ENCODE measurements at places on chromosomes 5 and 9.

DNA sequence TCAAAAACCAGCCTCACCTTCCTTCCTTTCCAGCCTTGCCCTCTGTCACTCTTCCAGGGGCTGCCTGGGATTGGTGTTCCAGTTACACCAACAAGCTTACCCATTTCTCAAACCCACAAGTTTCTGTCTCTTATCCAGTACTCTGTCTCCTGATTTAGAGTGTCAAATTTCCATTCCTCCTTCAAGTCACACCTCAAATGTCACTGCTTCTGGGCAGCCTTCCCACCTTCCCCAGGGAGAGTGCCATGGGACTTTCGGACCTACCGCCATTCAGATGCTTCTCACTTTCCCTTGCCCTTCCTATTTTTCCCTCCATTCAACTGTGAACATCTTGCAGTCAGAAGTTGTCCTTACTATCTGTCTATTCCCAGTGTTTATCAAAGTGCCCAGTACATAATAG, 2.0 kb upstream of the GRXCR2 start:
- DNase-seq, result no peak

- no peak for DNase-seq
Observed at GRCh38 chr9:120435091-120435490, 144.9 kb downstream of the CDK5RAP2 start.

- no peak for DNase-seq
Observed at GRCh38 chr5:172791726-172792445, 20.9 kb upstream of the DUSP1 start.

DNA sequence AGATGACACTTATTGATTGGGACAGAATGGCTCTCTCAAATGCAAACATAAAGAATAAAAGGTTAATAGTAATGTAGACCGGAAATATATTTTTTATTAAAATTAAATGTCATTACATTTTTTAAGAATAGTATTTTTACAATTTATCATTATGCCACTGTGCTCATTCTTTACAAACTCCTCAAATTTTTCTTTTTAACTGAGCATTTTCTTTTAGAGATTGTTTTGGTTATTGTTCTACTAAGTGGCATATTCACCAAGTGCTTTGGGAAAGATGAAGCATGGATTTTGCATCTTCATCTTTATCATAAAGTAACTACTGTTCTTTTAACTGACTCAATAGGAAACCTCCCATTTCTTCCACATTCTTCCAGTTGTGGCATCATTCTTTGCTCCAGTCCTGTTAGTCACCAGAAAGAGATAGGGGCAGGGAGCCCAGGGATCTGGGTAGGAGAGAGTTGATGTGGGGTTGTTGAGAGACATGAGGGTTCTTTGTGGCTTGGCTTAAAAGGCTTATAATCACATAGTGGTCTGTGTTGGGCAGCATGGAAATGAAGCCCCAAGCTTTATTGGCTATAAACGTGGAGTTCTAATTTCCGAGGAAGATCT, 69.8 kb downstream of the SYK start:
- no peak for DNase-seq

GRCh38 chr5:133029416-133029815, 3.1 kb upstream of the ZCCHC10 start:
- DNase-seq, result no peak

- no peak for DNase-seq
Observed at GRCh38 chr9:136238342-136238732, 7.3 kb downstream of the QSOX2 start.

DNA sequence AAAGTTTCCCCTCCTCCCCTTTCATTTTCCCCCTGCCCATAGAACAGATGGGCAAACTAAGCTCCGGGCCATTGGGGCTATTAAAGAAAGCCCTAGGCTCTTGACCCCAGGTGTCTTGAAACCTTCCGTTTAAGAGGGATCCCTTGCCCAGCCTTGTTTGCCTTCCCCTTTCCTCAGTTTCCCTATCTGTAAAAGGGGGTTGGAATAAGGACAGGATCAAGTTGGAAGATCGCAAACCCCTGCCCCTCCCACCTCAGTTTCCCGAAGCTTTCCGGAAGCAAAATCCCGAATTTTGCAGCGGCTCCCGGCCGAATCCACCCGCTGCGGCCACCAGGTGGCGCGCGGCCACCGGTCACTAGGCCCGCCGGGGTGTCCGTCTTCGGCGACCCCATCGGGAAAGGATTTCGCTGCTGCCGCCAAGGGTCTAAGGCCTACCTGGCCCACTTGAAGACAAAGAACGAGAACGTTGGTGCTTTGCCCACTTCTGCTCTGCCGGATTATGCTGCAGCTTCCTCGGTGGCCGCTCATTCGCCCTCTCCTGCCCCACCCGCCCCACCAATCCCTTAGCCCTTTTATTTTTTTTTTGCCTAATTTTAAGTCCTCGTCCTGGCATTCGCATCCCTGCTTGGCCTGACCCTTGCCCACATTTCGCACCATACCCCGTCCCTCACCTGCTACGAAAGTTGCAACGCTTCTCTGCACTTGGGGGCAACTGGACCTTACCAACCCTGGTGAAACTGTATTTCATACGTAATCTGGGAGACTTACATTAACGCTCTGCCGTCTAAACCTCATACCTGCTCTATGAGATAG, 962 bp upstream of the NR6A1 start:
- peak; percentile 34 for DNase-seq

DNA sequence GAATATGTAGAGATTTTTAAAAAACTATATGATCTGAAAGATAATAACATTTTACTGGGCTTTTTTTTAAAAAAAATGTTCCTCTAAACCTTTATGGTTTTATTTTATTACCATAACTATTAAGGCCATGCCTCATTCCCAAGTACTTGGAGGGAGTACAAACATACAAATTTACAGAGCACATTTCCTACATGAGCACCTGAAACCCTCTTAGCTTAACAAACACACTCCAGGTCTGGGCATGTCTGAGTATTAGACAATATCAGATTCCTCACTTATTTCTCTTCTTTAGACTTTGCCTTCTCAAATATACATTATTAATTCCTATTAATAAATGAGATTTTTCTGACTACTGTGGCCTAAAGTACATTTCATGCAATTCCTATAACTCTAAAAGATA, 319.2 kb downstream of the SLCO4C1 start:
- no peak for DNase-seq

GRCh38 chr5:156482818-156483217, 155.9 kb downstream of the SGCD start:
- DNase-seq, result no peak

DNA sequence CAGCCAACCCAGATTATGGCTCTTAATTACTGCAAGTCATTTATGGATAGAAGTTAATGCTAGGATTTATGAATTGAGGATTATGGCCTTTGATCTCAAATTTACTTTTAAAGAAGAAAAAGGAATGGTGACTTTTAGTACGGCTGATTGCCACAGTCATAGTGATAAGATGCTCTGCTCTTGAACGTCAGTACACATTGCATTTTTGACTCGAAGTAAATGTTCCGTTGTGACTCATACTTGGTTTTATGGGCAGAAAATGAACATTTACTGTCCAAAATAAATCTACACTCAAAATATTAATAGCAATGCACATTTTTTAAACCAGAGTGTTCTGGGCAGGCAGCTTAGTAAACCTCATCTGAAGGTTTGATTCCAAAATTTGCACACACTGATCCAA, 830 bp downstream of the ADAMTSL1 start:
- no peak for DNase-seq

- DNase-seq, result no peak
Observed at GRCh38 chr5:177306674-177307543, 3.3 kb downstream of the PRELID1 start.

- no peak for DNase-seq
Observed at GRCh38 chr5:126875303-126875785, 98.4 kb downstream of the LMNB1 start.

DNA sequence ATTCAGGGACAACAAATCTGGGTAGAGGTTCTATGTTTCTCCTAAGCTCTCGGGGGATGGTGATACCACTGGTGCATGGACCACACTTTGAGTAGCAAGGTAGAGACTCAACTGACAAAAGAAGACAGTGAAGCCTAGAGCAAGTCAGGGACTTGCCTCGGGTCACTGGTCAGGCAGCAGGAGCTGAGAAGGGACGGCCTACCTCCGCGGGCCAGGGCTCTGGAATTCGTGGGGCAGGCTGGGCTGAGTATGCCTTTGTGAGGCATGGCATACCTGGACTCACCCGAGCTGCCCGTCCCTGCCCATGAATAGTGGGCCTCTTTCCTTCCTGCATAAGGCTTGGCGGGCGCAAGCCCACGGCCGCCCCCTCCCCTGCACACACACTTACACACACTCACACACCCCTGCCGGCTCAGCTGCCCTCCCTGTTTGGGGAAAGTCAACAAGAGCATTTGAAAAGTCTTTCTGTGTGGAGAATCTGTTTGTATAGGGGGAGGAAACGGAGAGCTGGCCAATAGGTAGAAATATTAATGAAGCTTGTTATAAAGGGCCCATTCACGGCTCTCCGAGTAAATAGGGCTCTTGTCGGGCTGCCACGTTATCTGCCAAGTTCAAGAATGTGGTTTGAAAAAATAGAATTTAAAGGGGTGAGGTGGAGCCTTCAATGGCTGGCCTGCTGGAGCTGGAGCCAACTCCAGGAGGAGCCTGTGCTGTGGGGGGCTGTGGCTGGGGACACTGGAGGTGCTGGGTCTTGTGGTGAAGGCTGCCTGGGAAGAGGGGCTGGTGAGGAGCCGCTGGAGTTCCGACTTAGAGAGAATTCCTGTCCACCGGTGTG, 19.1 kb upstream of the KIF12 start:
- DNase-seq, result no peak

DNA sequence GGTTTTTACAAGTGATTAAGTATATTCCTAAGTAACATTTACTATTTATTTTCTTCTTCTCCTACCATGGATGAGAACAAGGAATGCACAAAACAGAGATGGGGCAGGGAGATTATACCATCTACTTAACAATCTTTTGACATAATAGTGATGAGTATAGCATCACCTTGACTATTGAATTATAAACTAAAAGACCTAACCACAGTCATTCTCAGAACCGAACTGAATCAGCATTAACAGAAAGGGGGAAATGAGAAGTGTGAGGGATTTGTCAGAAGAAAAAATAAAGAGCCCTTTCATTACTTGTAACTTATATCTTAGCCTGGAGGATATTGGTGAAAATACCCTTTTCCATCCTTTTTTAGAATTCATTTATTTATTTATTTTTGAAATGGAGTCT, 21.9 kb downstream of the OR2Y1 start:
- no peak for DNase-seq

DNA sequence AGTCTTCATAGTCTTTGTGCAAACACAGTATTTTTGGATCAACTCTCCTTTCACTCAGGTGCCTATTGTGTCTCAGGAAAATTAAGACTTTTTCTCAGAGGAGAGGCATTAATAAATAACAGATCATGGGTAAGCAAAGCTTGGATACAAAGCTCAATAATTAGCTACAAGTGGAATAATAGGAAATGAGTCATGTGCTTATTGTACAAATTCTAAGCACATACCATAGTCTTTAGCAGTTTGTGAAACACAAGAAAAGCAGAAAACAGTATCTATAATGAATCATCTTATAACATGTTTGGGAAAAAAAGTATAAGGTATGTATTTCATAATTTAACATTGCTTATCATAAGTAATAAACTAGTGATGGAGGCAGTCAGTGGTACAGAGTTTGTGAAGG, 477.0 kb downstream of the CDH10 start:
- no peak for DNase-seq

DNA sequence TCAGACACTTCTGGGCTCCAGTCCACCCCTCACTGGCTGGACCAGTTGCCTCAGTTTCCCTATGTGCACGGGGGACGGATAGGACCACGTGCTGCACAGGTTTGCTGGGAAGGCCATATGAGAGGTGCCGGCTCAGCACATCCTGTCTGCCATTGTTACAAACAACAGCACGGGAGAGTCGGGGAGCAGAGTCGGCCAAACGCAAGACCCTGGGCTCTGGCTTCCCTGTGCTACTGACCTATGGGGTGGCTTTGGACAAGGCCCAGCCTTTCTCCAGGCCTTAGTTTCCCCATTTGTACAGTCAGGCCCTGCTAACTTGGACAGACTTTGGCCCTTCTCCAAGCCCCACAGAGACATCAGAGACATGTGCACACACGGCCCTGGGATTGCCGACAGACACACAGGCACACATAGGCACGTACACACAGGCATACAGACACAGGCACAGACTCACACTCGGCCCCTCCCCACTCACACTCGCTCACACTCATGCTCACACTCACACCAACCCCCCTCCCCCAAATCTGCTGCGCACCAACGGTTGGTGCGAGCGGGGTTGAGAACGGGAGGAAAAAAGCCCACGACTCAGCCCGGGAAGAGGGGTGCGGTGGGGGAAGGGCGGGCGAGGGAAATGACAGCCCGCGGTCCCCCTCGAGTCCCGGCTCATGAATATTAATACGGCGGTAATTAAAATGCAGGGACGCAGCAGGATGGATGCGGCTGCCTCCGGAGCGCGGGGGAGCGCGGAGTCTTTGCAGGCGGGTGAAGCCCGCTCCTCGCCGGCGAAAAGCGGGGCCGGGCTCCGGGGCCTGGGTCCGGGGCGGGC, 133.0 kb downstream of the C9orf50 start:
- DNase-seq, result peak; percentile 38

GRCh38 chr9:35226651-35227050, 64.8 kb downstream of the UNC13B start:
- DNase-seq, result no peak

- DNase-seq, result no peak
Observed at GRCh38 chr5:2143646-2144353, 261.1 kb upstream of the IRX4 start.

DNA sequence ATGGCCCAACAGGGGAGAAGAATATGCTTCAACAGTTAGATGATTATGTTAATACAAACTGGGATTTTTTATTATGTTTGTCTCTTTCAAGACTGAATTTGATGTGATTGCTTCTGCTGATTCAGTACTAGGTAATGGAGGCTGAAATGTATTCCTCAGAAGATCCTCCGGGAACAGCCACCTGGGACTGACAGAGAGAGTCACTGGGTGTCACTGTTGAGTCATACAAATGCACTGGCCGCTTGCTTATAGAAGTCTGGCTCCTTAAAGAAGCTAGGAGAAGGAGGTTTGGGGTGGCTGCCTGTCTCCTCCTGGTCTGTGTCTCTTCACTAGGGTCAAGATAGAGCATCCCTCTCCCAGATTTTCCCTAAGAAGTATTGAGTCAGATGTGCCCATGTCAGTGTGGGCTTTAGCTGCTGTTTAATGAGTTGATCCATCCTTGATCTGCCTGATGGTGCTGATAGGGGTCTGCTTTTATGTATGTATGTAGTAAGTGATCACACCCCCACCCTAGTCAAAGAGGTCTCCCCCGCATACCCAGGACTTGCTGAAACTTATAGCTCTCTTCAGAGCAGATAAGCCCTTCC, 773.4 kb downstream of the BRINP1 start:
- no peak for DNase-seq

- no peak for DNase-seq
Observed at GRCh38 chr9:117662651-117663050, 41.6 kb upstream of the TLR4 start.

DNA sequence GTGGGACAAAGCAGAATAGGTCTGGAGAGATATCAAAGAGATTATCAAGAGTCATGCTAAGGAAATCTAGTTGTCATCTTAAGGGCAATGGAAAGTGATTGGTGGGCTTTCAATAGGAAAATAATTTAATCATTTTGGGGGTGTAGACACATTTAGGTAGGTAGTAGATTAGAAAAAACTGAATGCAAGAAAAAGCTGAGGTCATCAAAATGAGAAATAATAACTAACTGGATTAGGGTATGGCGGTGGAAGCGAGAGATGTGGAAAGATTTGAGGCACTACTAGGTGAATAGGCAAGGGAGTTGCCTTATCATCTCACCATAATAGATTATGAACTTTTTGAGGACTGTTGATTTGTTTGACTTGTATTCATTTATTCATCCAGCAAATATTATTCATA, 393.2 kb upstream of the ZNF608 start:
- DNase-seq, result no peak
